Stimulated activated CD8-positive, alpha-beta memory T cell treated with anti-CD3 and anti-CD28 coated beads, Interleukin-2, amount 100 ng/mL, for 1 hour (primary cell): ENCODE measurements at places on chromosomes 16 and 17.
A peak's percentile ranks its signal among the peaks of the same experiment; 100 is the strongest.

GRCh38 chr17:76408037-76408849, 23.8 kb downstream of the SPHK1 start:
- peak; percentile 54 for DNase-seq

- no peak for DNase-seq
Observed at GRCh38 chr16:3017794-3018506, at the start of gene CLDN6. TSS of gene CLDN6 (minus strand) at chr16:3018183. CDS start at chr16:3016021, 2,162 bp downstream.

DNA sequence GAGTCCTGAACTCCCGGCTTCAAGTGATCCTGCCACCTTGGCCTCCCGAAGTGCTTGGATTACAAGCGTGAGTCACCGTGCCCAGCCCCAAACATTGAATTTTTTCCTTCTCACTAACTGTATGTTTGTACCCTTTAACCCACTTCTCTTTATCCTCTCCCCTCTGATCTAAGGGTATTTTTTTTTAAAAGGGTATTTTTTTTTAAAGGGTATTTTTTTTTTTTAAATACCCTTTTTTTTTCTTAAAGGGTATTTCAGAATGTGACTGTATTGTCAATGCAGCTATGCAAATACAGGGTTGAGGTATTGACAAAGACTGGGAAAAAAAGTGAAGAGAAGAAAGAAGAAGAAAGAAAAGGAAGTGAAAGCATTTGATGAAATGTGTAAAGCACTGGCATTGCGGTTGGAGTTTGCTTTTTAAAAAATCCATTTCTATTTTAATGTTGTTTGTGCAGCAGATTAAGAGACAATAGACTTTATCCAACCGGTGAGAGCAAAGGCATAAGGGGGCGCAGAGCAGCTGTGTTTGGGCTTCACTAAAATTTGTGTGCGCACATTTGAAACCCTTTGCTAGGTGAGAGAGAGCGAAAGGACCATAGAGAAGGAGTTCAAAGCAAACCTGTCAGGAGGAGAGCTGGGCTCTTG, 42.4 kb downstream of the SYT17 start:
- DNase-seq, result no peak

GRCh38 chr17:30388321-30389179, 9.8 kb downstream of the CPD start:
- no peak for DNase-seq

- DNase-seq, result no peak
Observed at GRCh38 chr16:50166511-50167500, 13.7 kb downstream of the TENT4B start.

DNA sequence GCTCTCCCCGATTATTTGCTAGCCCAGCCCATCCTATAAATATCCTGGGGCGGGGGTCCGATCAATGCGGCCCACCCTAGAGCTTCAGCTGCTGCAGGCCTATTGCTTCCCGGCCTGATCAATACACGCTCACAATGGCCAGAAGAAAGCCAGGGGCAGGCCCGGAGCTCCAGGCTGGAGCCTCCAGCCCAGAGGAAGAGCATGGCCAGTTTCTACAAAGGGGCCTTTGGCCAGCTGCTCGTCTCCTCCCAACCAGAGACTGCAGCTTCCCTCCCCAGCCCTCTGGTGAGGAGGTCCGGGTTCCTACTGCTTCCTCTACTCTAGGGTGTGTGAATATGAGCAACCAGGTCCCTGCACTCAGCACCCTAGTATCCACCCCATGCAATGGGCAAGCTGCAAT, 36.7 kb downstream of the SALL1 start:
- DNase-seq, result no peak

DNA sequence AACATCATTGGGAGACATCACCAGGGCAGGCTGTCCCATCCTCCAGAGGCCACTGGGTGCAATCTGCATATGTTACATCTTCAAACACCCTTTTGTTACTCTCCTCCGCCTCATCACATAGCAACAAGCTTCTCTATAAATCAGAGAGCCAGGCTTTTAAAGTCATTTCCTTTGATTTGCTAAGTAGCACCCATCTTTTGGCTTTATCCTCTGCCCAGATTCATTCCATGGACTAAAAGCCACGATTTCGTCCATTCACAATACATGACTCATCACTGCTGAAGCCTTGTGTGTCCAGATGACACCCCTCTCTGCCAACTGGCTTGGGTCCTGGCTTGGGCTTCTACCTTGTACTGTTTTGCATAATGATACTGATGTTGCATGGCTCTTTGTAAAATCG, 2.0 kb upstream of the KRT38 start:
- no peak for DNase-seq

DNA sequence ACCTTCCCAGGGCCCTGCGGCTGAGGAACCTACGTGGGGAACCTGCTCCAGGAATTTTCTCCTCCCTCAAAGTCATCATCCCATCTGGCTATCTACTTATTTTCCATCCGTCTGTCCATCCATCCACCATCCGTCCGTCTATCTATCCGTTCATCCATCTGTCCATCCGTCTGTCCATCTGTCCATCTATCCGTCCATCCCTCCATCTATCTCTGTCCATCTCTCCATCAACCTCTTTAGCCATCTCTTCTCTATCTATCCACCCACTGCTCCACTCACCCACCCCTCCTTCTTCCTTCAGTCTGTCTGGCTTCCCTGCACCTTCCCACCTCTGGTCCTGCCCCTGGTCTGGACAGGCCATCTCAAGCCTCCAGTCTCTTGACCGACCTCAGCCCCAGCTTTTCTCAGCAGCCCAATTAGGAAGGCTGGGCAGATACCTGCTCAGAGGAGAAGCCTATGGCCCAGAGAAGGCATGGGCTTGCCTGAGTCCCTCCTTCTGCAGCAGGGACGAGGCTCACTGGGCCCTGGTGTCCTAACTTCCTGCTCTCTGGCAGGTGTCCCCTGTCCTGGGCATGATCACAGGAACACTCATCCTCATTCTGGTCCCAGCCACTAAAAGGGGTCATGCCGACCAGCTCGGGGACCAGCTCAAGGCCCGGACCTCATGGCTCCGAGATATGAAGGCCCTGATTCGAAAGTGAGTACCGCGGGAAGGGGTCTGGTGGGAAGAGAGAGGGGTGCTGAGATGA, 23.0 kb downstream of the MYBBP1A start:
- no peak for DNase-seq

DNA sequence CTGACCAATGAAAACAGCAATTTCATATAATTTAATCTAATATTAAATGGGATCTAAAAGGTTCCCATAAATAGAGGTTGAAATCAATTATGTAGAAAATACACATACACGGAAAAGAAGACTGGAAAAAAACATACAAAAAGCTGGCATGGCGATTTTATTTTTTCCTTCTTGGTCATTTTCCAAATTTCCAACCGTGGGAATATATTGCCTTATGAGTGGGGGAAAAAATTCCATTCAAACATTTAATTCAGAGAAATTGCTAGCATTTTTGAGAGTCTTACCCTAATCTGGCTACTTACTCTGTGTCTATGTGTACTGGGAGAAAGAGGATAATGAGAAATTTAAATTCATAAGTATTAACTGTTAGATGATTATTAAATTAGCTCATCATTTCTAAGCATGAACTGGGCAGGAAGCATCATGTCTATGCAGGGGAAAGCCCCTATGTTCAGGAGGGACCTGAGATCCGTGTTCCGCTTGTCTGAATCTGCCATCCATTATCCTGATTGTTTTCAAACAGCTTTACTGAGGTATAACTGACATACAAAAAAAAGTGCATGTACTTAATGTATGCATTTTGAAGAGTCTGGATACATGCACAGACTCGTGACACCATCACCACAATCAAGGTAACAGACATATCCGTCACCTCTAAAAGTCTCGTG, 145.2 kb downstream of the XYLT1 start:
- no peak for DNase-seq

GRCh38 chr17:45775576-45776011, 8.5 kb upstream of the CRHR1 start:
- DNase-seq, result no peak

GRCh38 chr16:26993511-26993910, 73.2 kb upstream of the C16orf82 start:
- DNase-seq, result no peak

DNA sequence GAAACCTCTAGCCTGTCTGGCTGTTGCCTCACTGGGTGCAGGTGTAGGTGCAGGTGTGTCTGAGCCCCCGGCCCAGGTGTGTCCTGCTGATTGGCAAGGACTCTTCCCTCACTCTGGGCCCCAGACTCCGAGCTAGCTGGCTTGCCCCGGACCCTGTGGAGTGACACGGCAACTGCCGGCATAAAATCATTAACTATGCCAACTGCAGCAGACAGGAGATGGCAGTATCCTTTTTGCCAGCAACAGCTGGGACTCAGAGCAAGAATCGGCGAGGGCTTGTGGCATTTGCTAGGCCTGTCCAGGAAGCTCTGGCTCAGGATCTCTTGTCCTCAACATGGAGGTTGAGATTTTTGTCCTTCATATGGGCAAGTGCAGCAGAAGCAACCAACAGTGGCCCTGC, 20.8 kb downstream of the CIAPIN1 start:
- DNase-seq, result no peak

GRCh38 chr17:9432934-9433421, 142.6 kb downstream of the STX8 start:
- DNase-seq, result no peak

DNA sequence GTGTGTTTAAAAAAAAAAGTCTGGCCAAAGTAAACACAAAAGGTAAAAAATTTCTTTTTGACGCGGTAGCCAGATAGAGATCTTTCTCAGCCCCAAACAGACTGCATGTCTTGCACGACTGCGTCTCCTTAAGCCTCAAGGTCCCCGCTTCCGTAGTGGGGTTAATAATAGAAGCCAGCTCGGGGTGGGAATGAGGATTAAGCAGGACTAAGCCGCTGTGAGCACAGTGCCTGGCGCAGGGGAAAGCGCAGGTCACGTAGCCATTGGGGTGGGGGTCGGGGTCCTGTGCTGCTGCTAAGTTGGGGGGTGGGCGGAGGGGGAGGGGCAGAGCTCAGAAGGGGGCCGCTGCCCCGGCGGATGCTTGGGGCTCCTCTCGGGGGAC, 521 bp downstream of the GGA2 start:
- DNase-seq, result no peak

DNA sequence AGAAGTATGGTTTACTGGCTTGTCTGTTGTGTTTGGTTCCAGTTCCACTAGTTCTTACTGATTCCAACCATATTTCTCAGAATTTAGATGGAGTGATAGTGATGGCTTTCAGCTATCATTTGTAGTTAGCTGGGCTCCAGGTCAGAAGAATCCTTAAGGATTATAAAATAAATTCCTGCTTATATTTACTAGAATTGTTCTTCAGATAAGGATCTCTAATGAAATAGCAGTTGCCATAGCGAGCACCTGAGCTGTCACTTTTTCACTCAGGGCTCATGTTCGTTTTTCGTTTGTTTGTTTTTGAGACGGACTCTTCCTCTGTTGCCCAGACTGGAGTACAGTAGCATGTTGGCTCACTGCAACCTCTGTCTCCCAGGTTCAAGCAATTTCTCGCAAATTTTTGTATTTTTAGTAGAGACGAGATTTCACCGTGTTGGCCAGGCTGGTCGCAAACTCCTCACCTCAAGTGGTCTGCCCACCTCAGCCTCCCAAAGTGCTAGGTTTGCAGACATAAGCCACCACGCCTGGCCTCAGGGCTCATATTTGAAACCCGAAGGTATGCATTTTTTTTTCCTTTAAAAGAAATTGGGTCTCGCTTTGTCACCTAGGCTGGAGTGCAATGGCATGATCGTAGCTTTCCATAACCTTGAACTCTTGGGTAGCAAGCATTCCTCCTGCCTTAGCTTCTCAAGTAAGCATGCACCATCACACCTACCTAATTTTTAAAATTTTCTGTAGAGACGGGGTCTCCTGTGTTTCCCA, 42.9 kb downstream of the PAFAH1B1 start:
- no peak for DNase-seq

- DNase-seq, result no peak
Observed at GRCh38 chr16:21565861-21566669, 33.3 kb upstream of the METTL9 start.

DNA sequence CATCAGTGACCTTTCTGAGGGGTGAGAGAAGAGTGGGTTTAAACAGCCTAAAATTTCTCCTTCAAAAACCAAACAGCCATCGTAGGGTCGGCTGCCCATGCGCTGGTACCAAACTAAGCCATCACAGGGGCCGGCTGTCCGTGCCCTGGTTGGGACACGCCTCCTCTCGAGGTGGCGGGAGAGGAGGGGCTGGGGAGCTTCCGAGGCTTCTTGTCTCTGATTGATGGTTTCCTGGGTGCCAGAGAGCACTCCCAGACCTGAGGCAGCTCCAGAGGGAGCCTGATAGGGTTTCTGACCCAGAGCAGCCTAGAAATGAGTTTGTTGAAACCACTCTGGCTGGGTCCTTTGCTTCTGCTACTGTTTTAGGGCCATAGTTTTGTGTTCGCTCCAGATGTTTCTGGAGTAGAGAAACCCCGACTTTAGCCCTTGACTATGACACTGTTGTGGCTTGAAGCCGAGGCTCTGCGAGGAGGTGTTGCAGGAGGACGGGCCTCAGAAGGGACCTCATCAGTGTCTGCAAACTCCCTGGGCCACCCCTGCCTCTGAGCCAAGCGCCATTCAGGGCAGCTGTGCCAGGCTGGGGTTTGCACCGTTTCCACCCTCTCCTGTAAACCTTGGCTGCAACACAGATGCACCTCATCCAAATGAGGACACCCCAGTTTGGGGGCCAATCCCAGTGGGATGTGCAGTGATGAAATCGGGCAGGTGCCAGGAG, 6.2 kb downstream of the ZNF276 start:
- no peak for DNase-seq

DNA sequence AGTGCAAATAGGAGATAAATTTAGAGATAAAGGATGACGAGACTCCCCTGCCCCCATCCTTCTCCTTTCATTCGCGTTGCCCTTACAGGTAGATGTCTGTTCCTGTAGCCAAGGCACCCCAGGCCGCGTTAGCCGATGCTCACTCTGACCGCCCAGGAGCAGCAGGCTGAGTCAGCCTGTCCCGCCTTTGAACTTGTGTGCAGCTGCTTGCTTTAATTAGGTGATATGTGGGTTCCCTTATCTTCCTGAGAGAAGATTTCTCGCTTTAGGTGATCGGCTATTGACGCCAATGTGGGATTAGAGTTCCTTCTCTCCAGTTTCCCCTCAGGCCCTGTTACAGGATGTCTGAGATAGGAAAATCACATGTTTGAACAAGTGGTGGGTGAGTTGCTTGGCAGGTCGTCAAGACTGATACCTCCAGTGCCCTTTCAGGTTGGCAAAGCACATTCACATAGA, 119.5 kb downstream of the MSI2 start:
- DNase-seq, result no peak

GRCh38 chr17:61749823-61750404, 113.4 kb downstream of the BRIP1 start:
- no peak for DNase-seq

DNA sequence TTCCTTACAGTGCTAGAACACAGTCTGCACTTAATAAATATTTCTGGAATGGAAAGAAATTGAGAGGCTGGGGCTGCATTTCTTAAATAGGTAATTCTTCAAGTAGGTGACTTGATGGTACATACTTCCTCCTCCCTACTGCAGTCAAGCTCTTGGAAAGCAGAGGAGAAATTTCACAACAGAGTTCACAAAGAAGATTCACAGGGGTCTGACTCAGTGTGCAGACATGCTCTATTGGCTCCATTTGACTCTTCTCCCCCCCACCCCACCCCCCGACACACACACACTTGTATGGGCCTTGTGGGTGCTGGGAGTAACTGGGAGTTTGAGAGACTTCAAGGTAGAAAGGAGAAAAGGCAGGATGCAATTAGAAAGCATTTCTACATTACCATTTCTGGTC, 6.2 kb upstream of the MYOCD start:
- DNase-seq, result no peak

- no peak for DNase-seq
Observed at GRCh38 chr17:79929257-79930061, 90.2 kb upstream of the CBX4 start.
